ENCODE measurements at places on chromosomes 12 and 14.

GRCh38 chr12:69348162-69348938, at the start of gene LYZ:
Gene LYZ, plus strand, starts transcription at chr12:69348381. Its CDS starts 28 bp downstream, at chr12:69348409.
- DNase-seq = no peak

DNA sequence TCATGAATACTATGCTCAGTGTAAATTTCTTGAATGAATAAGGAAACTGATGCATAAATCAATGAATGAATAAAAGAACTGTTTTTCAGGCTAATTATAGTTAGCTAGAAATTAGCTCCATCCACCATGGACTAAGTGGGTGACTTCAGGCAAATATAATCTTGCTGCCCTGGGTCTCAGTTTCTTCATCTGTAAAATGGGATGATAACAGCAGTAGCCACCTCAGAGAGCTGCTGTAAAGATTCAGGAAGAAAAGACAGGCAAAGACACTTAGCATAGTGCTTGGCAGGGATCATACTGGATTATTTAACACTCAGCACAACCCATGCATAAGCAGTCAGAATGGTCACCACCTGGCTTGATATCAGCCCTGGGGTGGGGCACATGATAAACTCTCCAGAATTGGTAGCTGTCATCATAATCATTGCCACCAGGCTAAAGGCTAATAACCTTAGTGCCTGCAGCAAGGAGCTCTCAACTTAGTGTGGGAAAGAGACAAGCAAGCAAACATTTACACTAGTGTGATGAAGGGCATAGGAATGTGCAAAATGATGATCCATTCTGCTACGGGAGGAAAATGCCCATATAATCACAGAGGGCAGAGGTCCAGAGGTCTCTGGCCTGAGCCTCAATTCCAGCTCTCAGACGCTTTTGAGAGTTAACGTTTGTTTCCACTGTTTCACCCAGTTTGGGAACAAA, 234.7 kb upstream of the TBX3 start:
- DNase-seq = peak; percentile 50

DNA sequence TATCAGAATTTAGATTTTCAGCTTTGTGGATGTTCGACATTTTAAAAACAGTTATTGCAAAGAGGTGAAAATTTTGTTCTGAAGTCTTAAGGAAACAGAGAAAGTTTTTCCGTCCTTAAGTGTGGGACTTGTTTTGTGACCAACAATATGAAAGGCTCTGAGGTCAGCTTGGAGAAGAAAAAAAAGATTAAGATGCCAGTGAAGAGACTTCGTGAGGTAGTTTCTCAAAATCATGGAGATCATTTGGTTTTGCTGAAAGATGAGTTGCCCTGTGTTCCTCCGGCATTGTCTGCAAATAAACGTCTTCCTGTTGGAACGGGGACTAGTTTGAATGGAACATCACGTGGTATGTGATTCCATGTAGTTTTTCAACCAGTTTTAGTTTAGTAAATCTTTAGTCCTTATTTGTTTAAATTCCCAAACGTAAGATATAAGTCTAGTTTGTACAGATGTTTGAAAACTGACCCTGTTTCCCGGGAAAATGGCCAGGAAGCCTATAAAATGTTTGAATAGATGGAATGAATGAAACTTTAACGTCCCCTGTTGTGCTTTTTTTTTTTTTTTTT, 682 bp downstream of the KIAA0586 start:
- peak; percentile 44 for DNase-seq

DNA sequence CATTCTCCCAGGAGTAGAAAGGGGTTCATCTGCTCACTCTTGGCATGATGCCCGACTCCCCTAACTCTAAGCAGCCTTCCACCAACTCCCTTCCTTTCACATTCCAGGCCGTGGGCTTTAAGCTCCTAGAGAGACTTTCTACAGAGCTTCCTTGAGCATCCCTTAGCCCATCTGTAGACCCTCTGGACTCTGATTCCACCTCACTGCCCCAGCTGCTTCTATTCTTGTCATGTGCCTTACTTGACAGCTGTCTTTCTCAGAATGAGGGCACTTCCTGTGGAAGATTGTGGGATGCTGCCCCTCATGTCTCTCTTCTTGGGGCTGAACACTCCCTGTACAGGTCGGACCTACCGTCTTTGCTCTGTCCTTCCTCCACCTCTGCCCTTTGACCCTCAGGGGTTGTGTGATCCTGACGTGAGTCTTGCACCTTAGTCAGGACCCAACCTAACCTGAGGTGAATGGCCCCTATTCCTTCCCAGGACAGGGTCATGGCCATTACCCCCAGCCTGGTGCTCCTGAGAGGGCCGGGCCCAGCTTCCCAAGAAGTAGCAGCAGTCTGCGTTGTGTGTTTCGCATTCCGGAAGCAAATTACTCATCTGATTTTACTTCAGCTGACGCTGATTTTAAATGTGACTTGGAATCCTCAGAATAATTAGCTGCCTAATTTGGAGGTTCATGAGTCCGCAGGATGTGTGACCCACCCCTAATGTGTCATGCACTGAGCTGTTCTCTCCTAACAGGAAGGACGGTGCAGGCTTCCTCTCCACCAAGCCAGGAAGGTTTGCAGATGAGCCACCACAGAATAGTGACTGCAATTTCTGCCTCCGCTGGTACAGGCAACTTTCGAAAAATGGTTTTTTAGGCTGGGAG, 2.7 kb upstream of the GALNT6 start:
- peak; percentile 96 for DNase-seq

DNA sequence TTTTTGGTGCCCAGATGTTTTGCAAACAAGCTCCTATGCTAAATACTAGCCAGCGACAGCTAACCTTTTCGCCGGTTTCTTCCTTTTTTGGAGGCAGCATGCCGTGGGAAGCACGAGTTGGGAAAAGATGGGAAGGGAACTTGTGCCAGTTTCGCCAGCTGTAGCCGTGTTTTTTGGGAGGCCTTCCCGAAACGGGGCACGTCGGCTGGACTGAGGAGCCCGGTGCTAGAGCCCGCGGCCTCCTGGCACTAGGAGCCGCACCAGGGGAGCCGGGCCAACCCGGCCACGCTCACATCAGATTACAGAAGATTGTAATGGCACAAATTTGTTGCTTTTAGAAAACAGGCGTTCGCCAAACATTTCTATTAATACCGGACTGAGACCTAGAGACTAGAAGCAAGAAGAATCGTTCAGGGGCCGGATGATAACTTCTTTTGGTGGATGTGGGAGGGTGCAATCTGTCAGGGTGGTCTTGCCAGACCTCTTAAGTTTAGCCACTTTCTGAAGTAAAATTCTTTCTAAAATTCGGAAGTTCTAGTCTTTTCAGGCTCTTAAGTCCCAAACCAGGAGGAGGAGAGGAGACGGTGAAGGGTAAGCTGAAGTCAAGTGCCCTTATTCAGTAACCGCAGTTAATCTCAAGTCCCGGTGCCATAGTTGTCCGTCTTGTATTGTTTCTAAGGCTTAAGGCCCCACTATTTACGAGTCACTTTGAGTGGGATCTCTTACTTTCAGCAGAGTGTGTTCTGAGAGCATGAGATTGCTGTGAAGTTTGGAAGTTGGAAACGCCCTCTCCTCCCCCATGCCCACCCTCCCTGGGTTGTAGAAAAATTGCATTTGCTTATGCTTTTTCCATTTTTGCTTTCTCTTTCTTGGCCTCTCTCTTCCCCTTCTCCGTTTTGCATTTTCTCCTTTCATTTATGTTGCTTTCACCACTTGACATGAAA, 1.3 kb downstream of the RASSF3 start:
- DNase-seq = no peak

DNA sequence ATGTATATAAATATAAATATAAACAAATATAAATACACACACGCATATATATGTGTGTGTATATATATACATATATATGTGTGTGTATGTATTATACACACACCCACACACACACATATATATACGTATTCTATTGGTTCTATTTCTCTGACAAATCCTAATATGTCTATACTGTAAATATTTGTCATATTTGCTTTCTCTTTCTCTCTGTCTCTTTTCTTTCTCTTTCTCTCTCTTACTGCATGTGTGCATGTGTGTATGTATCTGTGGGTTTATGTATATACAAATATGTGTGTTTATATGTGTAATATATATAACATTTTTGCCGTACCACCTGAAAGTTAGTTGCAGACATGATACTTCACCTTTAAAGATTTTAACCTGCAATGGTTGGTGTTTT, 174.2 kb upstream of the PLEKHG7 start:
- no peak for DNase-seq

DNA sequence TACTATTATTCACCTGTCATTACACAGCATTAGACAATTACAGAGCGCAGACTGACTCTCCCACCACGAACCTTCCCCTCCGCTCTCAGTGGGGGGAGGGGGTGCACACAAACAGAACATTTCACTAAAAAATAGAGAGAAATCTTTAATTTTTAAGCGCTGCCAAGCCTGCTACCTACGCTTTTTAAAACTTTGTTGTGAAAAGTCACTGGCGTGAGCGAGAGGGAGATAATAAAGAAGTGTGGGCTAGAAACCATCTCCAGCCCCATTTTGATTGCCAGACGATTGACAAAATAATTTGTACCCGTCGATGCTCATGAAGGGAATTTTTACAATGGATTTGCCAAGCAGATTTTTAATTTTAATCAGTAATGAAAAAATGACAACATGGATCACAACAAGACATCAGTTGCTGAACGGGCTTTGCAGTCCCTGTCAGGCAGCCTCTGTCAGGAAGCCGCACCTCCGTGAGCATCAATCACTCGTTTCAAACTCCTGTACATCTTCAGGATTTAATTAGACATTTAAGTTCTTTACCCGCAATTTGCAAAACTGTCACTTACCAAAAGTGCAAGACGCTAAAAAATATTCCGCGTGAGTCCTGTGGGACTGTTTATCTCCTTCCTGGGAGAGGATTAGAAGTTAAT, 209.1 kb downstream of the BCL11B start:
- DNase-seq = no peak

GRCh38 chr12:100646896-100647295, 73.4 kb downstream of the GAS2L3 start:
- no peak for DNase-seq

DNA sequence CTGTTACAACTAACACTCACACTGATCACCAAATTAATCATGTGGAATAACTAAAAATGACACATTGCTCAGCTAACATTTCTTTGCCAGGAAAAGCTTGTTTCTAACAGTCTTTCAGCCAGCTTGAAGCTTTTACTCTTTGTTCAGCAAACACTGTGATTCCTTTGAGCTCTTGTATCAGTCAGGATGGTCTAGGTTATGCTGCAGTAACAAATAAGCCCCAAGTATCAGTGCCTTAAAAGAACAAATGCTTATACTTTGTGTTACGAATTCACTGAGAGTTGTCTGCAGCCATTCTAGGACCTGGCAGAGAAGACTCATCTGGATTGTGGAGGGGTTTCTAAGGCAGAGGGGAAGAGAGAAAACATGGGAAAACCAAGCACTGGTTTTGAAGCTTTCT, 47.6 kb upstream of the PIWIL1 start:
- DNase-seq = no peak

- DNase-seq = peak; percentile 90
Measured at GRCh38 chr12:28568704-28569103, 378.4 kb downstream of the CCDC91 start.

GRCh38 chr14:34665785-34666435, 36.0 kb upstream of the SNX6 start:
- peak; percentile 98 for DNase-seq

DNA sequence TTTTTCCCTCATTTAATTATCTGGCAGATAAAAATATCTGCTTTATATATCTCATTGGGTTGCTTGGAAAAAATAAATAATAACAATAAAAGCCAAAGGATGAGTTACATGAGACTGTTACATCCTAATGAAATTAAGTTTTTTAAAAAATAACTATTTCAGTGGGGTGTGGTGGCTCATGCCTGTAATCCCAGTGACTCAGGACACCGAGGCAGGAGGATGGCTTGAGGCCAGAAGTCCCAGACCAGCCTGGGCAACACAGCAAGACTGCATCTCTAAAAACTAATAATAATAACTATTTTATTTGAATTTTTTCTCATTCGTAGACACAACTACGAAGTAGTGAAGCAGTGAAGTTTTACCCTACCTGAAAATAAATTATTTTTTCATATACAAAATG, 103.3 kb downstream of the BCAT1 start:
- no peak for DNase-seq

- no peak for DNase-seq
Measured at GRCh38 chr12:47885012-47885501, 19.7 kb downstream of the VDR start.

- no peak for DNase-seq
Measured at GRCh38 chr12:104499668-104500332, 43.1 kb downstream of the CHST11 start.

DNA sequence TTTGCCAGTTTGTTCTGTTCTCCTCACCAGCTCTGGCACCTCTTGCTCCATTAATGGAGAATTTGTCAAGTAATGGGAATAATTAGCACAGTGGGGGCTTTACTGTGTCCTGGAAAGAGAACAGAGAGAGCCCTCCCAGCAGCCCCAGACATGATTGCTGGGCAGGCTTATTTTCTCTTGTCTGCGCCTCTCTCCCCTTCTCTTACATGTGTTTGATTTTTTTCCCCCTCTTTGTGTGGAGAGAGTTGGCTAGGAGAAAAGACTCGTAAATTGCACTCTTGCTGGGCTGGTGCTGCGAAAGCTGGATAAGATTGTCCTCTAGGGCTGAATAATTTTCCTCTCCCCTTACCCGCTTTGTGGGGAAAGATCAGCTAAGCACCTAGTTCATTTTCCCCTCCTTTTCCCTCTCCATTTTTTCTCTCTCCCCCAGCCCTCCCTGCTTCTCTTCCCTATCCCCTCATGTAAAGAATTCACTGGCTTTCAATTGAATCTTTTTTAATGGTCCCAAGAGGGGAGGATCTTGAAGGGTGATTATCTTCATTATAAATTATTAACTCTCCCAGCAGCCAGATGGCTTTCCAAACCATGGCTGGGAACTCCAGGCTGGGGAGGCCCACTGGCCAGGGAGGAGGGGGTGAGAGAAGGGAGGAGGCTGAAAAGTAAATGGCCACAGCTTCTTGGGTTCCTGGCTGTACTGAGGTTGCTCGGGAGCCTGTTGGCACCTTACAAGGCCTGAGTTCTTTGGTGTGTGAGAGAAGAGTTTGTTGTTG, 62.2 kb downstream of the NRXN3 start:
- DNase-seq = no peak

DNA sequence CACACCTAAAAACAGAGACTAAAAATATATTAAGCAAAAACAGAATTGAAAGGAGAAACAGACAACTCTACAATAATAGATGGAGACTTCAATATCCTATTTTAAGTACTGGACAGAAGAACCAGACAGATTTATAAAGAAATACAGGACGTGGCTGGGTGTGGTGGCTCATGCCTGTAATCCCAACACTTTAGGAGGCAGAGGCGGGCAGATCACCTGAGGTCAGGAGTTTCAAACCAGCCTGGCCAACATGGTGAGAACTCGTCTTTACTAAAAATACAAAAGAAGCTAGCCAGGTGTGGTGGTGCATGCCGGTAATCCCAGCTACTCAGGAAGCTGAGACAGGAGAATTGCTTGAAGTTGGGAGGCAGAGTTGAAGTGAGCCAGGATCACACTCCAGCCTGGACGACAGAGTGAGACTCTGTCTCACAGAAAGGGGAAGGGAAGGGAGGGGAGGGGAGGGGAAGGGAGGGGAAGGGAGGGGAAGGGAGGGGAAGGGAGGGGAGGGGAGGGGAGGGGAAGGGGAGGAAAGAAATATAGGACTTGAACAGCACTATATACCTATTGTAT, 53.0 kb downstream of the CDK17 start:
- DNase-seq = no peak

- no peak for DNase-seq
Measured at GRCh38 chr14:35991356-35991755, 165.2 kb downstream of the BRMS1L start.

Measured in fibroblast of skin of abdomen (primary cell).